Activated CD4-positive, alpha-beta memory T cell treated with anti-CD3 and anti-CD28 coated beads for 36 hours (primary cell): ENCODE measurements at places on chromosomes 2 and 18. TPM values are rescaled to one million over a fixed set of nuclear protein-coding genes. Genes with fewer than 3 reads are reported as not detected.

The RBKS gene
- 9.7 TPM for total RNA-seq

DNA sequence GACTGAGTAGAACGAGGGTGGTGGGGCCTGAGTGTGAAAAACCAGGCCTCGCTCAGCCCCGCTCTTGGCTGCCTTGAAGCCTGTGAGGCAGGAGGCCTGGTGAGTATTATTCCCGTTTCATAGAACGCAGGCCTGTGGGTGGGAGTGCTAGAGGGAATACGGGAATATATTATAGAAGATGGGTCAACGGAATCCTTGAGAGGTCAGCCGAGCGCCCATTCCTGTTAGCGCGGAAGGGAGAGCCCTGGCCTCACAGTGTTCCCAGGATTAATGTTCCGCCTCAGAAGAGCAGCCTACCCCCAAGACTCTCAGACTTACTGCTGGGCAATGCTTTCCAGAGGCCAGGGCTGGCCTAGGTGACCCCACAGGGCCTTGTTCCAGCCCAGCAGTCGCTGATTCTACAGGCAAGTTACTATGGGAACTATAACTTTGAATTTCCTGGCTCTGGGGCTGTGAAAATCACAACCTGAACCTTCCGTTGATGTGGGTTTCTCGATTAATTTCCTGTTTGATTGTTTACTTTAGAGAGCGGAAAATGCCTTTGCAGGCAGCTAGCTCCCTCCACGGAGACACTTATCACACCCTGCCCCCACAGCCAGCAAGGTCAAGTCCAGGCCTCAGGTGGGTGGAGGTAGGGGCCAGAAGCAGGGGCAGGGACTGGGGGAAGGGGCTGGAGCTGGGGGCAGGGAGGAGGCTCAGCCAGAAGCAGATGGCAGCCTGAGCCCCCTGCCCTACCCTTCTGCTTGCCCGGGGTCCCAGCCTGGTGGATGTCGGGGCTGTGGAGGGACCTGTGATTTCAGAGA, 108.3 kb downstream of the SMAD7 start:
- DNase-seq = peak; percentile 63

- peak; percentile 50 for DNase-seq
Measured at GRCh38 chr2:190404487-190404886, 3.7 kb upstream of the MFSD6 start.

The MAP3K19 gene
- not detected for total RNA-seq

The ASTL gene
- 1.8 TPM for total RNA-seq
